Left lung (tissue), 14 donors: ENCODE measurements at places on chromosomes 6 and 20. TPM values are rescaled to one million over a fixed set of nuclear protein-coding genes. Genes with fewer than 3 reads are reported as not detected.

Gene UNC5CL
- 5.0 TPM for polyA plus RNA-seq

Gene LY6G6F
- polyA plus RNA-seq, result 1.8 TPM

Gene ECT2L
- 0.93 TPM for polyA plus RNA-seq

Gene PNLDC1
- polyA plus RNA-seq, result 0.38 TPM

Gene PLN
- 4.3 TPM for polyA plus RNA-seq

Gene GINS1
- 16.5 TPM for polyA plus RNA-seq

Gene SIRPG
- not detected for polyA plus RNA-seq

Gene EYS
- polyA plus RNA-seq, result 0.47 TPM

Gene MOG
- not detected for polyA plus RNA-seq

Gene APCDD1L
- polyA plus RNA-seq, result 0.16 TPM
